ENCODE measurements at places on chromosomes 12 and 14. TPM values are rescaled to one million over a fixed set of nuclear protein-coding genes. Genes with fewer than 3 reads are reported as not detected.

GRCh38 chr12:102571889-102572288, 91.5 kb upstream of the IGF1 start:
- H3K27ac ChIP-seq: no peak overlapping the region
- H3K36me3 ChIP-seq: no peaks in the 10 kb centered on the region
- H3K27me3 ChIP-seq: peaks cover 6% of the 10 kb centered on the region
- DNase-seq: no peak
- H3K4me3 ChIP-seq: no peak overlapping the region

DNA sequence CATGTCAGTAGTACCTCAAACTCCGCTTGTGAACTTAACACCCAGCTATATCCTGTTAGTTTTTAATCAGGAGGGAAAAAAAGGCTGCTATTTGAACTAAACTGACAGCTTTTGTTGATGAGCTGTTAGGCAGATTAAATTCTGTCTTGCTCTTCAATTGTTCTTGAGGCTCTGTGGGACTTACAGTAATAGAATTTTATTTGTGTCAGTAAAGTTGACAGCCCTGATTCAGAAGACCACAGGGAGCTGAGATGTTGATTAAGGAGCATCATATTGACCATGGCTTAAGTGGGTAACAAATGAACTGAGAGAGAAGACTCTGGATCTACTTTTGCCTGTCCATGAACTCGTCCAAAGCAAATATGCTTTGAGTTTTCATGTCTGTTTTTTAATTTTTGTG, 622.9 kb downstream of the DIO2 start:
- no peaks in the 10 kb centered on the region for H3K4me1 ChIP-seq
- H3K36me3 ChIP-seq: peaks cover 2% of the 10 kb centered on the region
- H3K27me3 ChIP-seq: no peaks in the 10 kb centered on the region
- H3K27ac ChIP-seq: no peak overlapping the region
- H3K4me3 ChIP-seq: no peak overlapping the region

- no peaks in the 10 kb centered on the region for H3K4me1 ChIP-seq
- no peaks in the 10 kb centered on the region for H3K36me3 ChIP-seq
- no peak for DNase-seq
- H3K4me3 ChIP-seq: no peak overlapping the region
- H3K27ac ChIP-seq: no peak overlapping the region
These were observed 42.3 kb downstream of the FAR2 start for GRCh38 chr12:29191267-29191850.

OTOGL gene
- total RNA-seq: not detected

CACNA1C gene
- 0.14 TPM for total RNA-seq

GRCh38 chr14:87852107-87852506, 140.9 kb downstream of the GALC start:
- no peaks in the 10 kb centered on the region for H3K4me1 ChIP-seq
- H3K36me3 ChIP-seq: no peaks in the 10 kb centered on the region
- no peak for DNase-seq
- H3K4me3 ChIP-seq: no peak overlapping the region

Data from activated T-cell treated with anti-CD3 and anti-CD28 coated beads, Interleukin-2, amount 50 U/mL, for 72 hours (primary cell).